AG04450 (cell line): ENCODE measurements at places on chromosomes 2 and 18. TPM values are rescaled to one million over a fixed set of nuclear protein-coding genes. Genes with fewer than 3 reads are reported as not detected.

CFAP221 gene
- polyA plus RNA-seq: not detected in 2 replicates

GRCh38 chr2:132811148-132811915 lies 141.3 kb upstream of the LYPD1 start:
- no peak for DNase-seq

GTF2A1L gene
- 0.19 TPM in 1 of 2 replicates, not detected in the other for polyA plus RNA-seq

AAK1 gene
- 30.0 and 31.1 TPM in 2 replicates for polyA plus RNA-seq

GRCh38 chr2:101879466-101879865 lies 112.3 kb upstream of the IL1R2 start:
- DNase-seq: no peak

ZC3H6 gene
- polyA plus RNA-seq: 1.5 and 1.9 TPM in 2 replicates

UGT1A4 gene
- not detected in 2 replicates for polyA plus RNA-seq

DNA sequence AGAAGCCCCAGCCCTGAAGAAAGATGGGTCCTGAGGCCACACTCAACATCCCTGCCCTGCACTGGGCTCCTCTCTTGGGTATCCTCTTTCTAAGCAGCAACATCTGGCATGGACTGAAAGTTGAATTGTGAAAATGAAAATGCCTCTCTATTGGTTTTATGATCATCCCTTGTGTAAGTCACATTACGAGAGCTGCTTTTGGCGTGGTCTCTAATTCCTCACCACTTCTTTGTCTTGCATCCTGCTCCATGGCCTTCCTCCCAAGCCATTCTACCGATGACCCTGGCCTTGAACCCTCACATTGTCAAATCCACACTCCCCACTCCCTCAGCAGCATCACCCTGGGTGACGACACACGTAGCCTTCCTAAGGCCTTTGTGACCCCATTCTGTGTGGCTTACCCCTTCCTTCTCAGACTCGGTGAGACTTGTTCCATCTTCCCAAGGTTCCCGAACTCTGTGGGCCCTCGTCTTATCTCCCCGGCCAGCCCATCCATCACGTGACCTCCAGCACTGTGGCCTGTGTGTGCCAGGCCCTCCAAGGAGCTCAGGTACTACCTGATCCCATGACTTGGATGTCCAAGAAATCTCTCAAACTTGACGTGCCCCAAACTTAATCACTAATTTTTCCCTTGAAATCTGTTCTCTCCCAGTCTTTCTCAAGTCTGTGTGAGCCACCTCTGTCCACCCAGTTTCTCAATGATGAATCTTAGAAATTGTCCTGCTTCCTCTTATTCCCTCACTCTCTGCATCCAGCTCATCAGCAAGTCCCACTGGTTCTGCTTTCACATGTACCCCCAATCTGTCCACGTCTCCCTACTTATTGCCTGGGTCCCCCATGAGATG lies 194.7 kb upstream of the HS6ST1 start:
- DNase-seq: no peak

- DNase-seq: no peak
Measured at GRCh38 chr18:68409576-68409975, 305.3 kb downstream of the TMX3 start.

DNA sequence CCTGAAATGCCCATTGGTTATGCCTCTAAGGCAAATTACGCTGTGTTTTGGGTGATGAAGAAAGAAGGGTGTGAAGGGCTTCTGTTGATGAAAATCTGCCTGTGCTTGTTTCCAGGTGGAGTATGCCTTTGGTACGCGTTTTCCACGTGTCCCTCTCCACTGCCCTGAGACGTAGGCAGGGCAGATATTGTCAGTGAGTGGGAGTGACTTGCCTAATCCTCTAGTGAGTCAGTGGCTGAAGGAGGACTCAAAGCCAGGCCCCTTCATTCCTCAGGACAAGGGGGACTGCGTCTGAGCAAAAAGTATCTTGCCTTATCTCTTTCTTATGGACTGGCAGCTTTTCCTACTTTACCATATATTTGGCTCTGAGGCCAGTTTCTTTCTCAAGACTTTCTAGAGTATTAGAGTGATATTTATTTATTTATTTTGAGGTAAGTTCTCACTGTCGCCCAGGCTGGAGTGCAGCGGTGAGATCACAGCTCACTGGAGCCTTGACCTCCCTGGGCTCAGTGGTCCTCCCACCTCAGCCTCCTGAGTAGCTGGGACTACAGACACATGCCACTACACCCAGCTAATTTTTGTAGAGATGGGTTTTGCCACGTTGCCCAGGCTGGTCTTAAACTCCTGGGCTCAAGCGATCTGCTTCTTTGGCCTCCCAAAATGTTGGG lies 10.2 kb downstream of the RALB start:
- no peak for DNase-seq

DNA sequence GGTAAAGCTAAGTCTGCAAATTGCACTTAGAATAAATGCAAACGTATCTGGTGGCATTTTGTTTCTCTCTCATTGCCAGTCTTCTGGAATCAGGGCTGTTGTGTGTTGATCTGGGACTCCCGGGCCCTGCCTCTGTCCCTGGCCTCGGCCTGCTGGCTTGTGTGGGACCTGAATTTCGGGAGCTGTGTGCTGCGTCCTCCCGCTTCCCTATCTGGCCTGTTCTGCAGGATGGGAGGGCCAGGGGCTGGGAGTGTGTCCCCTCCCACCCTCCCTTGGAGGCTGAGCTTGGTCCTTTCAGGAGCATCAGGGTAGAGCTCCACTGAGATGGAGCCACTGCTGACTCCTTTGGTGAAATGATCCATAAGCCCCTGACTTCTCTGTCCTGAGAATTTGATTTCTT lies 118.5 kb downstream of the ACKR3 start:
- DNase-seq: no peak

GRCh38 chr2:163667064-163667887 lies 68.5 kb downstream of the FIGN start:
- peak; percentile 73 for DNase-seq
